ENCODE measurements at places on chromosomes 5 and 9.

DNA sequence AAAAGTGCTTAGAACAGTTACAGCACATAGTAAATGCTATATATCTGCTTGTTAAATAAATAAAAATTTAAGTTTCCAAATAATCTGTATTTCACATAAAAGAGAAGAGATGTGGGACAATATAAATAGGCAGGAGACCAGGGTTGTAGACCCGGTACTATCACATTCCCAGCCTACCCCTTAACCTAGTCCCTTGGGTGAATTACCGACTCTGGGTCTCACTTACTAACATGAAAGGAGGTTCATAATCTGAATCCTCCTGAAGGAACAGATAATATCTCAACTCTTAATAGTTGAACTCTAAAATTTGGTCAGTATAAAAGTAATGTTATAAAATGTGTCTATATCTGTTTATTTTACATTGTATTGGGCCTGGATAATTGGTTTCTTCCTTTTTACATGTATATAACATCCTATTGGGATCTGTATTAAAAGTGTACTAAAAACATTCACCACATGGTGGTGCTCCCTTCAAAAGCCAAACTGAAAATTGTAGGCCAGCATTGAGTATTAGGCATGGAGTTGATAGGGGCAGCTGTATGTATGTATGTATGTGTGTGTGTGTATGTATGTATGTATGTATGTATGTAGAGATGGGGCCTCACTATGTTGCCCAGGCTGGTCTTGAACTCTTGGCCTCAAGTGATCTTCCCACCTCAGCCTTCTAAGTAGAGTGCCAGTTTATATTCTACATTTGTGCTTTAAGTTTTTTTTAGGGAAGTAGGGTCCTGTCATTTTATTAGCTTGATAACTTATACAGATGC, 64.2 kb upstream of the ABL1 start:
- no peak for DNase-seq

DNA sequence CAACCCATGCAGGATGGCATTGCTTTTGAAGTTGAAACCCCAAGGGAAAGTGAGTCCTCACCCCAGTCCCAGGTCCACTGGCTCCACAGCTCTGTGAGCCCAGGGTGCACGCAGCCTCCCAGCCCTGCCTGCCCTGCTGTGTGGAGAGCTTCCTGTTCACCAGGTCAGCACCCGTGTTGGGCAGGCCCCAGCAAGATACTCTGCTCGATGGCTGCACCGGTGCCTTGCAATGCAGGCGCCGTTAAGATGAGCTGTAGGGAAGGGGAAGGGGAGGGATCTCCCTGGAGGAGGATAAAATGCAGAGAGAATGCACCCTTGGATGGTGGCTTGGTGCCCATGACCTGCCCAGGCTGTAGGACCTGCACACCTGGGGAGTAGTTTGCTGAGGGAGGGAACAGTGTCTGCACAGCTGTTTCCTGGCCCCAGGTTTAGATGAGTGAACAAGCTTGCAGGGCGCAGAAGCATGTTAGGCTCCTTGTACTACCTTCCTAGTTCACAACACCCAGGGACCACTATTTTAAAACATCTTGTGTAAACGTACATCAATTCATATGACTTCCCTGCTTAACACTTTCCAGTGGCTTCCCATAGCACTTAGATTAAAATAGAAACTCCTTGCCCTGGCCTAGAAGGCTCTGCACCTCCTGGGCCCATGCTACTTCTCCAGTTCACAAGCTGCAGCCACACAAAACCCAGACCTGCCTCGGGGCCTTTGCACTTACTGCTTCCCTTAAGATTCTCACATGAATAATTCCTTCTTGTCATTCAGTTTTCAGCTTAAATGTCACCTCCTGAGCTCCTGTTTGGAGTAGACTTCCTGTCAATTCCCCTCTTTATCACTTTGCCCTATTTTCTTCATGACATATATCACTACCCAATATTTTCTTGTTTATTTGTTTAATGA, 19.6 kb downstream of the FAT2 start:
- DNase-seq: no peak

GRCh38 chr5:75262271-75262670, 25.6 kb upstream of the ANKRD31 start:
- DNase-seq: no peak

DNA sequence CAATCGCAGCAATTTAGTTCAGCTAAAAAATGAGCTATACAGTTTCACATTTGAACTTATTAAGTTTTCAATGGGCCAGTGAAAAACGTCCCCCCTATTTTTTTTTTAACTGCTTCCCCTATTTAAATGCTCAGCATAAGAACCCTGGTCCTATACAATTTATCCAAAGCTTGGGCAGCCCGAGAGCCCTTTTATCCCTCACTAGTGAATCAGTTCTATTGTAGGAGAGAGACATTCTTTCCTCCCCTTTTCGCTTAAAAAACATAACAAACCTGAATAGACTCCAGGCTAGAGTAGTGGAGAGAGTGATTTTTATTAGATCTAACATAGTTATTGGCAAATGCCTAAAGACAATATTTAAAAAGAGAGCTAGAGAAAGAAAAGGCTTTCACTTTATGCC, 1.4 kb downstream of the LIX1 start:
- no peak for DNase-seq

- no peak for DNase-seq
Measured at GRCh38 chr5:173302546-173303155, 25.6 kb downstream of the STC2 start.

DNA sequence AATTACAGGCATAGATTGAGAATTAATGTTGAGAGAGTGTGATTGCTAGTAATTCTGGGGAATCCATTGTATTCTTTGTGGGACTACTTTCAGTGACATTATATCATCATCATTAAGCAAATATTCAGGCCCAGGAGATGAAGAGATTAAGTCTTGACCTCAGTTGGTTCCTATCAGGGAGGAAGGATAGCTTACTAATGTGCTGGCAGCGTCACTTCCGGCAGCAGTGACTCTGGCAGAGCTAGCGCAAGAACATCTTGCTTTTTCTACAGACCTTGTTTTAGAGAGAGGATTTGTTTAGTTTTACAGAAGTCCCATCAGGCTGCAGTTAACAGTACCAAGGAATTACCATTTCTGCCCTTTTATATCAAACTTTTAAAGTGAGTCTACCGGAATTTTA, 20.3 kb downstream of the OSTF1 start:
- DNase-seq: no peak

DNA sequence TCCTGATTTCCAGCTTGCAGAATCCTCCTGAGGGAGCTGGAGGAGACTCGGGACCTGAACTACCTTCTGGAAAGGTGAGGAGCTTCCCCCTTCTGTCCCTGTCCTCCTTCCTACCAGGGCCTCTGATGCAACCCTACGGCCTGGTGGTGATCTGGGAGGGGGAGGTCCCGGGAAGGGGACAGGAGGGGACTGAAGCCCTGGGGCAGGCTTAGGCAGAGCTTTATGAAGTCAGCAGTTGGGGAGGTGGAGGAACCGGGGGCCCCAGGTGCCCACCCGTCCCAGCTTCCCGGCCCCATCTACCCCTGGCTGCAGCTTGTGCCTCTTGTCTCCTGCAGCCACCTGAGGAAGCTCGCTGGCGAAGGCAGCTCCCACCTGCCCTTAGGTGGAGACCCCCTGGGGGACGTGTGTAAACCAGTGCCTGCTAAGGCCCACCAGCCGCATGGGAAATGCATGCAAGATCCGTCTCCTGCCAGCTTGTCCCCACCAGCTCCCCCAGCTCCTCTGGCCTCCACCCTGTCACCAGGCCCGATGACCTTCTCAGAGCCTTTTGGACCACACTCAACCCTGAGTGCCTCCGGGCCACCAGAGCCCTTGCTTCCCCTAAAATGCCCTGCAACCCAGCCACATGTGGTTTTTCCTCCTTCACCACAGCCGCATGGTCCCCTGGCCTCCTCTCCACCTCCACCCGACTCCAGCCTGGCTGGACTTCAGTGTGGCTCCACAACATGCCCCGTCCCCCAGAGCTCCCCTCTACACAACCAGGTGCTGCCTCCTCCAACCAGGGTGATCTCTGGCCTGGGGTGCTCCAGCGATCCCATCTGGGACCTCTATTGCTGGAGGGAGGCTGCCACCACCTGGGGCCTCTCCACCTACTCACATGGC, 2.1 kb downstream of the SPATA31E1 start:
- no peak for DNase-seq

- no peak for DNase-seq
Measured at GRCh38 chr5:38913714-38914113, 67.9 kb downstream of the OSMR start.
